Esophagus squamous epithelium (tissue), 5 donors: ENCODE measurements at places on chromosomes 6 and 20. TPM values are rescaled to one million over a fixed set of nuclear protein-coding genes. Genes with fewer than 3 reads are reported as not detected.

DNA sequence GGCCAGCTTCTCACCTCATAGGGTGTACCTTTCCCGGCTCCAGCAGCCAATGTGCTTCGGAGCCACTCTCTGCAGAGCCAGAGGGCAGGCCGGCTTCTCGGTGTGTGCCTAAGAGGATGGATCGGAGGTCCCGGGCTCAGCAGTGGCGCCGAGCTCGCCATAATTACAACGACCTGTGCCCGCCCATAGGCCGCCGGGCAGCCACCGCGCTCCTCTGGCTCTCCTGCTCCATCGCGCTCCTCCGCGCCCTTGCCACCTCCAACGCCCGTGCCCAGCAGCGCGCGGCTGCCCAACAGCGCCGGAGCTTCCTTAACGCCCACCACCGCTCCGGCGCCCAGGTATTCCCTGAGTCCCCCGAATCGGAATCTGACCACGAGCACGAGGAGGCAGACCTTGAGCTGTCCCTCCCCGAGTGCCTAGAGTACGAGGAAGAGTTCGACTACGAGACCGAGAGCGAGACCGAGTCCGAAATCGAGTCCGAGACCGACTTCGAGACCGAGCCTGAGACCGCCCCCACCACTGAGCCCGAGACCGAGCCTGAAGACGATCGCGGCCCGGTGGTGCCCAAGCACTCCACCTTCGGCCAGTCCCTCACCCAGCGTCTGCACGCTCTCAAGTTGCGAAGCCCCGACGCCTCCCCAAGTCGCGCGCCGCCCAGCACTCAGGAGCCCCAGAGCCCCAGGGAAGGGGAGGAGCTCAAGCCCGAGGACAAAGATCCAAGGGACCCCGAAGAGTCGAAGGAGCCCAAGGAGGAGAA, 10.5 kb downstream of the GNAS-AS1 start:
- no peak for DNase-seq

GRCh38 chr6:74480561-74480960, 725.3 kb downstream of the COL12A1 start:
- DNase-seq, result no peak

GRCh38 chr20:18466574-18466893, 296 bp downstream of the DZANK1 start:
- no peak for DNase-seq

DNA sequence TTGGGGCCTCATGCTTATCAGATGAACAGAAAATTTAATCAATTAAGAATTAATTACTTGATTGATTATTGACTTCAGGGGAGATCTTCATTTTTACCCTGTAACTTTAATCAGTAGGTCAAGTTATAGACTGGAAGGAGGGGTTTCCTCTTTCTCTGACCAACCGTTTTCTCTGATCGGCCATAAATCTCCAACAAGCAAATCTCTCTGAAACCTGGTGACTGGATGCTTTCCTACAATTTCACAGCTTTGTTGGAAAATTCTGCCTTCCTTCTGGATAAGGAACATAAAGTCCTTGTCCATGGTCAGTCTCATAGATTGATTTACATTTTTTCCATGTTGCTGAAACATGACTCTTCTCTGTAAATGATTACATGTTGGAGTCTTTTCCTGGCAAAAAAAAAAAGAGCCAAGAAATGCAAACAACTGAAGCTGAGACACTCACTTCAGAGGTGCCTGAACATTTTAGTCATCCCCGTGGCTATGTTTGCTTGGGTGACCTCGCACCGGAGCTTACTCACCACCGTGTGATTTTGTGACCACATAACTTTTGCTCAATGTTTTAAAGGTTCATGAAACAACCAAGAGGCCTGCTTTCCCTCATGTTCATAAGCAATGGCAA, 31.0 kb downstream of the IRF4 start:
- no peak for DNase-seq

Gene RRBP1
- 61.4 TPM for total RNA-seq

Gene PRDM13
- total RNA-seq, result not detected

GRCh38 chr6:44059359-44060346, 67.6 kb downstream of the MRPL14 start:
- DNase-seq, result no peak

- DNase-seq, result no peak
Measured at GRCh38 chr20:4997222-4997621, 4.1 kb downstream of the SLC23A2 start.

DNA sequence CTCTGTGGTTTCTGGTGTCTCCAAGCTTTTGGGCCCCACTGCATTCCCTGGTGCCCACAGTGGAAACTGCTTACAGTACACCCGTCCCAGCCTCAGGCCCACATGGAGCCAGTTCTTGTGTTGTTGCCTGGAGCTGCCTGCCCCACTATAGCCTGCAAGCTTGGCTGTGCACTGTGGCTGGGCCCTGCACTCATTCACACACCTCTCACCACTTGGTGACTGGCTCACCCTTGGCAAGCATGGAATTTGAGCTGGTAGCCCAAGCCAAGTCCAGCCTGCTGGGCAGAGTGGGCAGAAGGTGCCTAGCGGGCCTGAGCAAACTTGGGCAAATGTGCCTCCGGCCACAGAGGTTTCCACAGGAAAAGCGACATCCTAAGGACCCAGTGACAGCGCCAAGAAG, 472.3 kb downstream of the MMUT start:
- DNase-seq, result no peak

- DNase-seq, result no peak
Measured at GRCh38 chr6:108596956-108597355, 36.2 kb downstream of the FOXO3 start.

Gene GJA1
- 73.1 TPM for total RNA-seq

DNA sequence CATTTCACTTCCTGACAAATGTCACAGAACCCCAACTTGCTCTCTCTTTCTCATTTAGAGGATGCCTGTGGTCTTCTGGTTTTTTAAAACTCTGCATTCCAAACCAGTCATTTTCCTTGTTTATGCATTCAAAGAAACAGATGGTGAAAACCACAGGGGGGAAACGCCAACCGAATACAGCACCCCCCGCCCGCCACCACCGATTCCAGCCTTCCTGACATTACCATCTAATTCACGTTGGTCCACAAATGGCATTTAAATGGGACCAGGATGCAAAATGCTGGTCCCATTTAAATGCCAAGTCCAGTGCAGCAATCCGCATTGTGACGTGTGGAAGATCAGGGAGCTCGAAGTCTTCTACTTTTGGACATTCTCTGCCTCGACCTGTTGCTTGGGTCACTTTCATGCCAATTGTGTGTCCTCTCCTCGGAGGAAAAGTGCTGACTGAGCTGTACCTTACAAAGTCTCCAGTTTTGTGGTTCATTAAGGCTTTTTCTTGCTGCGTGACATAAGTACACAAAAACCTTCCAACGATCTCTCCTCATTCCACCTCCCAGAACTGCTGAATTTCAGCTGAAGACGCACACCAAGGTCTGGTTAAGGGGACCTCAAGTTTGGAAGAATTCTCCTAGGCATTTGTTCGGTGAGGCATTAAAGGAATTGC, 35.8 kb downstream of the NEDD9 start:
- no peak for DNase-seq

Gene RIPOR3
- total RNA-seq, result 1.8 TPM

GRCh38 chr6:170375661-170376060, 69.1 kb downstream of the FAM120B start:
- DNase-seq, result no peak

Gene DEFB123
- not detected for total RNA-seq
